RPMI8226 (cell line): ENCODE measurements at places on chromosomes 2 and 18.
A peak's percentile ranks its signal among the peaks of the same experiment; 100 is the strongest.

DNA sequence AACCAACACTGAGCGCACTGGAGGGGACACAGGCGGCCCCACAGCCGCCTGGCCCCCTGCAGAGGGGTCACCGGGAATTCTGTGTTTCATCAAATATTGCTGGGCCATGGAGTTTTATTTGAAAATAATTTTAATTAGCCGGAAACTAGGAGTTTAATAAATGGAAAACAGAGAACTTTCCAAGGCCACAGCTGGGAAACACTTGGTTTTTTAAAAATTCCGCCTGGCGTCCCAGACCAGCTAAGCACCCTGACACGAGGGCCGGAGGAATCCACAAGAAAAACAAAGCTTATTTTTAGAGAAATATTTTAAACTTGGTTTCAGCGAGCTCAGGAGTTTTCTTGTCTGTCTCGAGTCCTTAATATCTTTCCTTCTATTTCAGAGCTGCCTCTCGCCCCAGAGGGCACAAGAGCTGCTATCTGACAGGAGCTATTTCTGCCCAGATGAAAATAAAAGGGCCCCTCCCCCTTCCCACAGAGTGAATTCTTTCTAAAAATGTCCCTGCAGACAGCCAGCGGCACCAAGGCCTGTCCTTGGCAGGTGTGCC lies 8.2 kb downstream of the ZFP36L2 start:
- DNase-seq, result peak; percentile 91

GRCh38 chr2:156532989-156533388 lies 96.8 kb downstream of the GPD2 start:
- DNase-seq, result no peak

DNA sequence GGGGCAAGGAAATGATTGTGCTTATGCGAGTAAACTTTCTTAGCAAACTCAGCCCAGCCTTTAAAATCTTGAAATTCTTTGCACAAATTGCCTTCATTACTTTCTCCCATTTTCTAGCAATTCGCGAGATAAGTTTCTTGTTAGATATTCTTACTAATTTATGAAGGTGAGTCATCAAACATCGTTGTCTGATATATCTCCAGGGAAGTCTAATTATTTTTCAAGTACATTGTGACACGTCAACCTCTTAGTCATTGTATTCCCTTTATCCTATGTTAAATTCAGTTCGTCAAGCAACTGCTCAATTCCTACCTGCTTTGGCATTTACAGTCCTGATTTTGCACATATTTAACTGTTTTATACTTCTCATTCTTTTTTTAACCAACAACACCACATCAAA lies 854.5 kb upstream of the CRIM1 start:
- DNase-seq, result no peak

DNA sequence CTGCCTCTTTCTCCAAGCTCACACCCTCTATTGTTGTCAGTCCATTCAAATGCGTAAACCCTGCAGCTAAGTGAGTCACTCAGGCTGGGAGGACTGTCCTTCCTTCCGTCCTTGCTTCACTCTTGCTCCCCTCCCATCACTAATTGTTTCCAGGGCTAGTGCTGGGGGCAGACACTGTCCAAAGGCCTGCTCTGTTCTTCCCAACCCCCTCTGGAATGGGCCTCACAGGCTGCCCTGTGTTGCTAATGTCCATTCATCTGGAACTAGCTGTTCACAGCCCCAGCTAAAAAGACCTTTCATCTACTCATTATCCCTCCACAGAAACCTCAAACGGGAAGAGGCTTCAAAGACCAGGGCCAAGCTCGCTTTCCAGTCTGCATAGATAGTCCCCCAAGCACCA lies 31.9 kb upstream of the NRP2 start:
- no peak for DNase-seq

- no peak for DNase-seq
These were observed 170.5 kb upstream of the SLC39A10 start for GRCh38 chr2:195486520-195486919.

GRCh38 chr2:156430236-156430979 lies 5.8 kb upstream of the GPD2 start:
- DNase-seq, result peak; percentile 22

- DNase-seq, result no peak
These were observed 343.7 kb upstream of the MEX3C start for GRCh38 chr18:51541230-51541629.
